ENCODE measurements at places on chromosomes 1 and 21.

DNA sequence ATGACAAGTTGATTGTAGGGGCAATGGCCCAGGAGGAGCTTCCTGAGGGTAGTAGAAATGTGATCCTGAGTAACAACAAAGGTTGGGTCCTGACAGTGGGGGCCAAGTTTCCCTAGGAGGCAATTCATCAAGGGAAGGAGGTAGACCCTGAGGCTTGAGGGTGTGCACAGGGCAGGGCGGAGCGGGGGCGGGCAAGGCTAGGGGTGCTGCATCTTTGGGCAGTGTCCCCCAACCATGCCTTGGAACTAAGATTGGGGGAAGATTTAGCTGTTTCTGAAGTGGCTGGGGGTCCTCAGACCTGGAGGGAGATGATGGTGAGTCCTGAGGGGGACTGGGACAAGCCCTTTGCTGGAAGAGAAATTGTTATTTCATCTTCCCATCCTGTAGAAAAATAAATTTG, 50.9 kb downstream of the HUNK start:
- no peak for DNase-seq

- DNase-seq = no peak
These were observed 7.1 kb downstream of the NHLH2 start for GRCh38 chr1:115833856-115834255.

GRCh38 chr21:46627726-46628125, 7.7 kb upstream of the PRMT2 start:
- DNase-seq = no peak

DNA sequence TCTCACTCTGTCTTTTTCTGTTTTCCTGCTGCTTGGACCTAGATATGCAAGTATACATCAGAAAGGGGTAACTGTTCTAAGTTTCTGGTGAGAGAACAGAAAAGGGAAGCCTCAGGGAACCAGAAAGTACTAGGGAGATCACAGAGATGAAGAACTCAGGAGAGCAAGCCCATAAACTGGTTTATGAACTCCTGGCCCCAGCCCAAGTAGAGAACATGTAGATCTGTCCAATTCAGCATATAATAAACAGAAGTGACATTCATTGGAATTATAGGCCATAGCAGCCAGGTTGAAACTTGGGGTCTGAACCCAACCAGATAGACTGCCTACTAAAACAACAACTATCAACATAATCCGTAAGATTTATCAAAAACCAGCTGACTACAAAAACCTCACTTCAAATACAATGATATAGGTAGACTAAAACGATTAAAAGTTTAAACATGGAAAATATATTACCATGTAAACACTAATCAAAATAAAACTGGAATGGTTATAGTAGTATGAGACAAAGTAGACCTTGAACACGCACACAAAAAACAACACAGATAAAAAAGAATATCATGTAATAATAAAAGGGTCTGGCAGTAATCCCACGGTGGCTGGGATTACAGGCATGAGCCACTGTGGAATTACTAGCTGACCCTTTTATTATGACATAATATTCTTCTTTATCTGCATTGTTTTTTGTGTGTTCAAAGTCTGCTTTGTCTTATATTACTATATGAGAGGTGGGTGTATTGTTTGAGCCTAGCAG, 65.0 kb downstream of the ZSWIM5 start:
- no peak for DNase-seq

DNA sequence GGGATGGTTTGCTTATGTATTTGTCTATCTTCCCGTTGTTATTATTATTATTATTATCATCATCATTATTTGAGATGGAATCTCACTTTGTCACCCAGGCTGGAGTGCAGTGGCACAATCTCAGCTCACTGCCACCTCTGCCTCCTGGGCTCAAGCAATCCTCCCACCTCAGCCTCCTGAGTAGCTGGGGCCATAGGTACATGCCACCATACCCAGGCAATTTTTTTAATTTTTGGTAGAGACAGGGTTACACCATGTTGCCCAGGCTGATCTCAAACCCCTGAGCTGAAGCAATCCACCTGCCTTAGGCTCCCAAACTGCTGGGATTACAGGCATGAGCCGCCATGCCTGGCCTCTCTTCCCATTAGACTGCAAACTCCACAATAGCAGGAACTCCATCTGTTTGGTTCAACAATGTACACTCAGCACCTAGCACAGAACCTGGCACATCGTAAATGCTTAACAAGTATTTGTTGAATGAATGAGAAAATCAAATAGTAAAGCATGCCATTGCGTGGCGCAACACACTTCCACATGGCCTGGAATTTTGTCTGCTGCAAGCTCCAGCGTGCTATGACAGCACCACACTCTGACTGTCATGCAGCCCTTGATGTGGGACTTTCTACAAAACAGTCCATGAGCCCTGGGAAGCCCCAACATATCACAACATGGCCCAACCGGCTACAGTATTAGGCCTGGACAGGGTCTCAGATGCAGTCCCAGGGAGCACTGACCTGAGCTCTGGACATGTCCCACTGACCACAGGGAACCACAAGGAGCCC, 3.8 kb upstream of the TINAGL1 start:
- DNase-seq = peak; percentile 68

- peak; percentile 82 for DNase-seq
These were observed 543 bp upstream of the EPHB2 start for GRCh38 chr1:22709891-22710700.

DNA sequence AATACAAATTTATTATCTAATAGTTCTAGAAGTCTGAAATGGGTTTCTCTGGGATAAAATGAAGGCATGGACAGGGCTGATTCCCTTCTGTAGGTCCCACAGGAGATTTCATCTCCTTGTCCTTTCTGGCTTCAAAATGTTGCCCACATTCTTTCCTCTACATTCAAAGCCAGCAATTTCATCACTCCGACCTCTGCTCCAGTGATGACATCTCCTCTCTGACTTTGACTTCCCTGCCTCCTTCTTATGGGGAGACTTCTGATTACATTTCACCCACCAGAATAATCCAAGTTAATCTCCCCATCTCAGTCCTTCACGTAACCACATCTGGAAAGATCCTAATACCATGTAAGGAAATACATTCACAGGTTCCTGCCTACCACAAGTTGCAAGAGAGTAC, 358.0 kb upstream of the C1orf87 start:
- no peak for DNase-seq

- no peak for DNase-seq
These were observed 35.4 kb downstream of the ADGRL2 start for GRCh38 chr1:81836007-81836626.

DNA sequence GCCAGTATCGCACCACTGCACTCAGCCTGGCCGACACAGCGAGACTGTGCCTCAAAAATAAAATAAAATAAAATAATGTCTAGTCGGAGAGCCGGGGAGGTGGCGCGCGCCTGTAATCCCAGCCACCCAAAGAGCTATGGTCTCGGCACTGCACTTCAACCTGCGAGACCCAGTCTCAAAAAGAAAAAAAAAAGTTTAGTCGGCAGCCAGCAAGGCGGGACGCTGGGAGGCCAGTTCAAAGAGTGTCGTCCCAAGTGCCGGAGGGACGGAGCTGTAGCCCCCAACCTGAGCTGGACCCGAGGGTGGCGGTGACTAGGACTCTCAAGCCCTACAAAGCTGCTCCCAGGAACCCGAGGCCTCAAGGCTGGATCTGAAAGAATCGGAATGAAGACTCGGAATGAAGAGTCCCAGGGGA, 632 bp upstream of the FALEC start:
- no peak for DNase-seq

DNA sequence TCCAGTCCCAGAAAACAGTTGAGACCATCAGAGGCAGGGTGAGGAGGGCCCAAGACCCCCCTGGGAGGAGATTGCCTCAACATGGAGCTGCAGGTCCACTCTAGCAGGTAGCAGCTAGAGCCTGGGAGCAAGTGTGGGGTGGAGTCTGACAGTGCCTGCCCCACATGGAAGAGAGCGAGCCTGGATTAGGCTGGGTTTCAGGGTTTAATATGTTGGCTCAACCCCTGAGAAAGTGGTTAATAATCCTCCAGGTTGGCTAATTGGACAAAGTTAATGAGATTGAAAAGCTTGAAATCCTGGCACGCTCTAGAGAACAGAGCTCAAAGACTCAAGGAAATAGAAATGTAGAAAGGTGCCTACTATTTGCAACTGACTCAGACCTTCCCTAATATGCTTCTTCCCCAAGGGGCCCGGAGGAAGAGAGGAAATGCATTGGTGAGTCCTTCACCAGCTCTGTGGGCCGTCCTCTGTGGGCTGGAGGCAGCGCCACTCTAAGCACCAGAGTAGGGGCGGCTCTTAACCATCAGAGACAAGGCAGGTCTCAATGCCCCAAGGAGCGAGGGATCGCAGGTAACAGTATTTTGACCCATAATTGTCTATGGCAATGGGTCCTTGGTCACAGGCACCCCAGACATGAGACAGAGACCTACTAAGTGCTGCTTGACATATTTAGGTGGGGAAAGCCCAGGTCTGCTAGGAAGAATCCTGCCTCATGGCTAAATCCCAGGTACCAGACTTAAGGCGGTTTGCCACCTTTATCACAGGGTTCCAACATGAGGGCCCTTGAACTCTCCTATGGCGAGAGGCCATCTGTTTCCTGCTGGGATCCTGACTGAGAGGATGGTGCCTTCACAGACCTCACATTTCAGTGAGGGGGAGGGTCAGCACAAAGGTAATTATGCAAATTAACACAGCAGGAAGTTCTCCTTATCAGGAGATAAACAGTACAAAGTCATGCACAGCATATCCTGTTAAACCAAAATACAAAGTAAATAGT, 33.8 kb downstream of the RSPH1 start:
- DNase-seq = no peak

DNA sequence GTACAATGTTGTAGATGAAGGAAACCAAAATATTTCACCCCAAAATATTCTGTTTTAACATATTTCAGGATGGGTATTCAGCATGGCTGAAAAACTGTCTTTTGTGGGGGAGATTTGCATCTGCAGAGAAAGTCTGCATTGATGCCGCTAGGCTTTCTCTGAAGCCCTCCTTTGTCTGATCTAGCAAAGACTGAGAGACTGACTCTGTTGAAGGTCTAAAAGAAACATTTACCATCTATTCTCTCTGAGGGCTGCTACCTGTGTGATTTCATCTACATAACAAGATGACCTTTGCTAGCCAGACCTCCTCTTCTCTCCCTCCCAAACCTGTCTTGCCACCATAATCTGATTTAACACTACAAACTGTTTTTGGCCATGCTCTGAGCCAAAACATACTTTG, 12.4 kb upstream of the MT1HL1 start:
- no peak for DNase-seq

- peak; percentile 21 for DNase-seq
These were observed 12.8 kb downstream of the ETNK2 start for GRCh38 chr1:204139088-204139487.
